ENCODE measurements at places on chromosomes 6 and 20. TPM values are rescaled to one million over a fixed set of nuclear protein-coding genes. Genes with fewer than 3 reads are reported as not detected.

The IL17A gene
- not detected for total RNA-seq

The FARS2 gene
- total RNA-seq: 15.5 TPM

The F13A1 gene
- 61.1 TPM for total RNA-seq

The PARD6B gene
- 15.3 TPM for total RNA-seq

The SAPCD1 gene
- not detected for total RNA-seq

The PLN gene
- total RNA-seq: 213 TPM

The BMP6 gene
- 2.1 TPM for total RNA-seq

The BPI gene
- total RNA-seq: not detected

The LY86 gene
- total RNA-seq: 1.3 TPM

The SNAP25 gene
- 0.23 TPM for total RNA-seq

The TGM3 gene
- not detected for total RNA-seq

The NNAT gene
- total RNA-seq: not detected

DNA sequence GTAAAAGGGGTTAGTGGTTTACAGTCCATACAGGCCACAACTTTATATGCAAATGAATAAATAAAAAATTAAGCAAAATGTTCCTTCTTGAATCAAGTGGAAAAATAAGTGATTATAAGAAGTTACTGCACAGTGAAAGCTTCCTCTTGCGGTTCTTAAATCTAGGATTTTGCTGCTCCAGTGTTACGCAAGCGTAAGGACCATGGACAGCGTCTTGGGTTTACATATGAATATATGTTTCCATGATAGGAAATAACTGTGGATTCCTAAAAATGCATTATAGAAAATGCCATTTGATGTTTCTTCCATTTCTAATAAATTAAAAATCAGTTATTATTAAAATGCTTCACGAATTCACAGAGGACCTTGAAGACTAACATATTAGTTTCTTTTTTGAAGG, 176.6 kb upstream of the POU3F2 start:
- no peak for DNase-seq

DNA sequence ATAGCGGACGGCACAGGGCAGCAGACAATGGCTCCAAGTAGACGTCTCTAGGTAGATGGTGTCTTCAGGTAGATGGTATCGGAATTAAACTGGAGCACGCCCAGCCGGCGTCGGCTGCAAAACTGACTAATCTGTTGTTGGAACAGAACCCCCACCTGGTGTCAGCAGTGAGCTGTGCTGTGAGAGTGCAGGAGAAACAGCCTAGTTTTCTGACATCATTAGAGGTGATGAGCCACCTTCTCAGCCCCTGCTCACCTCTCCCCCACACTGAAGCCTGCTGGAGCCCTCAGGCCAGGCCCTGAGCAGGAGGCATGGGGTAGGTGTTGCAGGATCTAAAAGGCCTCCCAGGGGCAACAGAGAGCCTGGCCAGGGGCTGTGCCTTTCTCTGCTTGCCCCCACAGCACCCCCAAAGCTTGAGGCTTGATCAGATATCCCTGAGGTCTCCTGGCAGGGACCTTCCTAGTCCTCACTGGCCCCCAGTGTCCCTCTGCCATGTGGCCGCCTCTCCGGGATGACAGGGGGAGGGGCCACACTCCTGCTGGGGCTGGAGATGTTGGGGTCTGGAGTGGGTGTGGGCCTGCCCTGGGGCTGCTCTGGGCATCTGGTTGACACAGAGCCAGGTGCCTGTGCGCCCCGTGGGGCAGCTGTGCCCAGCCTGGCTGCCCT, 6.9 kb upstream of the HELZ2 start:
- no peak for DNase-seq

DNA sequence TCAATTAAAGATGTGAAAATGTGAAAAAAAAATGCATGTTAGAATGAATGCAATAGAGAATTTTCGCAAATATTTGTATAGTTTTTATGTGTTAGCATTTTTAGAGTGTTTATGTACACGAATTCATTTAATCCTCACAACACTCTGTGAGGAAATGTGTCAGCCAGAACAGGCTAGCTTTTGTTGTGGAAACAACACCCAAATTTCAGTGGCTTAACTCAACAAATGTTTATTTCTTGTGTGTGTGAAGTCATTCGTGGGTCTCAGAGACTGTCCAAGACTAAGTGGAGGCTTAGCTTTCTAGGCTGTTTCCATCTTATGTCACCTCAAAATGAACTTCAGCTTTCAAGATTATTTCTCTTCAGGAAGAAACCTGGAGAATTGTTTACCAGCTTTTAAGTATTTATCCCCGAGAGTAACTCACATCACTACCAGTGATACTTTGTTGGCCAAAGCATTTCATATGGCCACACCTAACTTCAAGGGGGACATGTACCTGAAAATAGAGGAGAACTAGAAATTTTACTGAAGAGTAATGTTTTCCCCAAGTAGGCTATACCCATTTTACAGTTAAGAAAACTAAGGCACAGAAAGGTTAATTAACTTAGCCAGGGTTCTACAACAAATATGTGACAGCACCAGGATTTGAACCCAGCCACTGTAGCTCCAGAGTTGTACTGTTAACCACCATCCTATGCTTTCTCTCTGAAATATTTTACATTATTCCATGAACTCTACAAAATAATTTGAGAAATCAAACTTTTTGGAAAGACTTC, 306.1 kb downstream of the QKI start:
- DNase-seq: no peak

DNA sequence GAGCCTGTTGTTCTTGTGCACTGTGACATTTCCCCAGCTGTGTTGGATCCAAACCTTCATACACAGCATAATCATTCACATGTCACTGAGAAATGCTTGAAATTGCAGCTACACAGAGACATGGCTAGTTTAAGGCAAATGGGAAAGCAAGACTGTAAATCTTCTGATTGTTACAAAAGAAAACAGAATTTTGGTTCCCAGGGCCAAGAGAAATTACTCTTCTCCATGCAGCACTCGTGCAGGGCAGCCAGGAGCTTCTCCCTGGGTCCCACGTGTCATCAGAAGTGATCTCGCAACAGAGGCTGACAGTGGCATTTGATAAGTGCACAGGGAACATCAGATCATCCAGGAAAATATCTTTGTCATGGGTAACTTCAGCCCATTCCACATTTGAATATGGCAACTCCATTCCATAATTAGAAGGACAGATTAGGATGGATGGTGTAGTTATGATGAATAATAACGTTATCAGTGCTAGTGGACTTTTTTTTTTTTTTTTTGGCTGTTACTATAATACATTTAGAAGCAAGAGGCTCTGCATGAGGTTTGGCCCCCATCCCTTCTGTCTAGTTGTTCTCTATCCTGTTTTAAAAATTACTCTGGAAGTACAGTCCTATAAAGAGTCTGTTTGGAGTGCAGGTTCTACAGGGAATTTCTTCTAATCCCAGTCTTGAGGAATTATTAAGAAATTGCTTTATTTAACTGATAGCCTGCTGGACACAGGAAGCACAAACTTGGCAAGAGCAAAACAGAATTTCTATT, 571.0 kb upstream of the NOX3 start:
- DNase-seq: no peak

GRCh38 chr20:10652660-10653261, 21.0 kb downstream of the JAG1 start:
- no peak for DNase-seq

GRCh38 chr6:4466261-4466660, 309.9 kb upstream of the CDYL start:
- no peak for DNase-seq

DNA sequence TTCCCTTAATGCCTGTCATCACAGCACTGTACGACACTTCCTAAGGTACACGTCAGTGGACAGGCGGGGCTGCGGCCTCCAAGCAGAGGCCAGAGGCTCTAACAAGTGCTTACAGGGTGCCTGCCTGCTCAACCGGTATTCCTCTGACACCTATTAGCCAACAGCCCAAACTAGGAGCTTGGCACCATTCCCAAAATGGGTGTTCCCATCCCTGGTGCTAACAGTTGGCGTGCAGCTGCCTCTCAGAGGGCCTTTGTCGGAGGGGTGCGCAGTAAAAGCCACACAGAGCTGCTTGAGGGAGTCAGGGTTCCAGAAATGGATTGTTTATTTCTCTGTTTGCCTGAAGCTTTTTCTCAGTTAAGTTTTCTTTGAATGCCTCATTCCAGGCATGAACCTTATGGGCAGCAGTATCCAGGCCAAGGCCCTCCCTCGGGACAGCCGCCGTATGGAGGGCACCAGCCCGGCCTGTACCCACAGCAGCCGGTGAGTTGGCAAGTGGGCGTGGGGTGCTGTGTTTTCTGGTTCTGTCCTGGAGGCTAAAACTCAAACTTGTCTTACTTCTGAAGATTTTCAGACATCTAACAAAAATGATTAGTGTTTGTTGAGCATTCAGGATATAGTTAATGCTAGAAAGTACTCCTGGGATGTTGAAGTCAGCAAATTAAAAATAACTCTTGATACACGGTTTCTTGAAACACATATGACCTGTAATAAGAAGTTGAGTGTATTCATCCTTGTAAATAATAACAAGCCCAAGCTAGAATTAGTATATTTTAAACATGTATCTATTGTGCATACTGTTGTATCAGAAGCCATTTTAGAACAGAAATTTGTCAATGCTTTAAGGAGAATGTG, 124.7 kb downstream of the TMEM242 start:
- DNase-seq: peak; percentile 57

DNA sequence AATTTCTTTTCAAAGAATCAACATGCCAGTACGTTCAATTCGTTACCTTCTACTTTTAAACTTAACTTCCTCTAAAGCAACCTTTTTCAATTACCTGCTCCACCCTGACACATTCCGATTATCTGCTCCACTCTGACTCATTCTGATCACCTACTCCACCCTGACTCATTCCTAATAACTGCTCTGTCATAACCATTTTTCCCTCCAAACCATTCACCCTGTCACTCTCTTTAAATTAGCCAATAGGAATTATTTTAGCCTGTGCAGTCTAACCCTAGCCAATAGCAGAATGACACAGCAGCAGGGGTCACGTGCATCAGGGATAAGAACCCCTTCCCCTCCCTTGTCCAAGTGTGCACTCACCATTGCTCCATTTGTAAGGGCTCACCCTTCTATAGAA, 557.4 kb upstream of the EYS start:
- no peak for DNase-seq

DNA sequence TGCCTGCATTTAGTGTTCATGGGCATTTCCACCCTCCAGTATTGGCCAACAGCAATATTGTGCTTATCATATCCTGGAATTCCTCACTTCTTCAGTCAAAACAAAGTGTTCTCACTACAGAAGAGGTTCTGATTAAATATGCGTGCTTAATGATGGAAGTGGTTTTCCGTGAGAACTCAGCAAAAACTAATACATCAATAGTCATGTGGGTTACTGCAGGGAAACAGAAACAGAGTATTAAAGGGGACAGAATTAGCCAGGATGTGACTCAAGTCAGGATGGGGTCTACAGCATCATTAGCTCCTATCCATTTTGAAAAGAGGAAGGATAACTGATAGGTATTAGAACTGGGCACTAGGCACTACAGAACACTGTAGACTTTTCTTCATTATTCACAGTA, 384.6 kb downstream of the CDKAL1 start:
- no peak for DNase-seq

DNA sequence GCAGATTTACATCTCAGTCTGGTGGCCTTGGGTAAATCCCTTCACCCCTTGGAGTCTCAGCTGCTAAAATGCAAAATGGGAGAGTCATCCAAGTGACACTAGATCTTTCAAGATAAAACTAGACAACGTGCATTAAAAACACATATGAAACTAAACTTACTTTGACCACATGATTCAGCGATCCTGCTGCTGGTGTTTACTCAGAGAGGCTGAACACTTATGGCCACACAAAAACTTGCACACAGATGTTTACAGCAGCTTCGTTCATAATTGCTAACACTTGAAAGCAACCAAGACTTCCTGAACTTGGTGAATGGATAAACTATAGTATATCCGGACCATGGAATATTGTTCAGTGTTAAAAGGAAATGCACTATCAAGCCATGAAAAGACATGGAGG, 55.3 kb upstream of the GPR6 start:
- DNase-seq: no peak

DNA sequence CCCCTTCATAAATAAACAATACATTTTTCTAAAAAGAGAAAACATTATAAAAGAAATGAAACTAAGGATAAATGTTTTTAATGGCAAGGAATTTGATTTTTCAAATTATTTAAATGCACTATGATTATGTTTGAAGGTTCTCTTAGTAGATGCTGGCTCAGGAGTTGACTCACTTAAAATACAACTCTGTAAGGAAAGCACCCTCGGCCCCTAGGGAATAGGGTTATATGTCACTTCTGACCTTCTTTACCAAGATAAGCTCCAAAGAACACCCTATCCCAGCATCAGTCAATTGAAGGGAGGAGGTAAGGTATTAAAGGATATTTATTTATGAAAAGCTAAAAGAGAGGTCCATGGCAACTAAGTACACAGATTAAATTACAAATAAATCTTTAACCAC, 6.8 kb downstream of the SNAP91 start:
- no peak for DNase-seq

GRCh38 chr6:96836631-96837080, 621 bp downstream of the GPR63 start:
- DNase-seq: no peak

DNA sequence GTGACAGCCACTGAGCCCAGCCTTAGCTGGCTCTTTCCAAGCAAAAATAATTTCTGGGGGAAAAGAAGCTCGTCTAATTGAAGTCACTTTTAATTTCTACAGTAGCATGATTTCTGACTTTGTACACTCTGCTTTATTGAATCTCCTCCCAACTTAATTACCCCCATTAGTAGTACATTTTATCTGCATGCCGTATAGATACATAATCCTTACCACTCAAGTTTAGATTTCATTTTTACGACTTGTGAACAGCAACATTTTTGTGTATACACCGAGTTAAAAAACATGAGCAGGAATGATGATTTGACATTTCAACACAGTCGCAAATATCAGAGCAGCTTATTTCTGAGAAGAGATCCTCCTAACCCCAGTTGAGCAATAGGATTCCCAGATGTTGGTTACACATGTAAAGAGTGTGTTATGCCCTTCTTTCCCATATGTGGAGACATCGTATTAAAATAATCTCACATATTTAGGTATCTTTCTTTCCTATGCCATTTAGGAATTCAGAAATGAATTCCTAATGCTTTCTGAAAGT, 127.3 kb upstream of the MTHFD1L start:
- no peak for DNase-seq

DNA sequence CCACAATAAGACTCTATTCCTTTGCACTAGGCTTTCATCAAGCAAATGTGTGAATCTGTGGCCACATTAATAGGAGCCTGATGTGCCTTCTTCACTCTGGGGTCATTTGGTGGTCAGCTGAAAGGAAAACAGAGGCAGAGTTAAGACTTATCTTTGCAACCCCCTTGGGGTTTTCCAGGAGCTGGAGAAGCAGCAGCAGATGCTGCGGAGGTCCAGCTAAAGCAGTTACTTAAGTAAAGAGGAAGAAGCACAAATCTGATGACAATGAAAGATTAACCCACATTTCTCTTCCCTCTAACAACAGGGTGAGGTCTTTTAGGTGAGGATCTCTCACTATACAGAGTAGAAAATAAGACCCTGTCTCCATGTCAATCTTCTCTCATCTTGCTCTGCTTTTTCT, 45.4 kb upstream of the QKI start:
- no peak for DNase-seq
